Left lung (tissue), 14 donors: ENCODE measurements at places on chromosomes 11 and 22.

GRCh38 chr11:79617561-79617960 lies 176.7 kb upstream of the TENM4 start:
- DNase-seq, result no peak

GRCh38 chr11:20754933-20755332 lies 85.5 kb downstream of the NELL1 start:
- DNase-seq, result no peak

DNA sequence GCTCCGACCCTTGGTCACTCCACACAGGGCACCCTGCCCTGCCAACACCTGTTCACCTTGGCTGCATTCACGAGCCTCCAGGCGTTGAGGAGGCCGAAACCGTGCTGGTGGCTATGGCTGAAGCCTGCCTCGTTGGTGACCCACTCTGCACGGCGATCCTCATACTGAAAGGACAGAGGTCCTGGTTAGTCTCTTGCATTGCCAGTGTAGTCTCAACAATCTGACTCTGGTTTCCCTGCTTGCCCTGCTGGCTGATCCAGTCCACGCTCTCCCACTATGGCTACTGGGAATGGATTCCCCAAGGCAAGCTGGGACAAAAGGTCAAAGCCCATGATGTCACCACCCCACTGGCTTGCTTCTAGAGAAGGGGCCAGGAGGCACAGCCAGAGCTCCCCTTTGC lies 12.9 kb downstream of the PCSK7 start:
- DNase-seq, result no peak

DNA sequence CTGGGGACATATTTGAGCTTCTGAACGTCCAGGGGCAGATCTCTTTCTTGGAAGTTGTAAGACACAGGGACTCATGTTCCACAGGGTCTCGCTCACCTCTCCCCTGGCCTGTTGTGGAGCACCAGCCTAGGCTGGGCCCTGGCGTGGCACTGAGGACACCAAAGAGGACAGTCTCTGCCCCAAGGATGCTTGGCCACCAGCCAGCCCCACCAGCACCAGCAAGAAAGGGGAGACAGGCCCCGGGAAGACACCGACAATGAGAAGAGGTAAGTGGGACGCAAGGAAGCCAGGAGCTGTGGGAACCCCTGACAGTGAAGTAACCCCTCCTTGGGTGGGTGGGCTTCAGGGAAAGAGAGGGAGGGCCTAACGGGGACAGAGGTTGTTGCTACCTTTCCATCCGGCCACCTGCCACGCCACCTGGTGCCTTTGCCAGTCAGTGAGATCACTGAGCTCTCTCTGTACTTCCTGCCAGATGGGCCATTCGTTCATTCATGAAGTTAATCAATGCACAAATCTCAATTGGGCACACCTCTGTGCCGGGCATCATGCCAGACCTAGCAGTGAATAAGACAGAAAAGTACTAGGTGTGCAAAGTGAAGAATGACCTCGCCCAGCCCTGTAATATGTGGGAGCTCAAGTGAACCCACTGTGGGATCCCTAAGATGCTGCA lies 11.1 kb downstream of the APOL5 start:
- no peak for DNase-seq

DNA sequence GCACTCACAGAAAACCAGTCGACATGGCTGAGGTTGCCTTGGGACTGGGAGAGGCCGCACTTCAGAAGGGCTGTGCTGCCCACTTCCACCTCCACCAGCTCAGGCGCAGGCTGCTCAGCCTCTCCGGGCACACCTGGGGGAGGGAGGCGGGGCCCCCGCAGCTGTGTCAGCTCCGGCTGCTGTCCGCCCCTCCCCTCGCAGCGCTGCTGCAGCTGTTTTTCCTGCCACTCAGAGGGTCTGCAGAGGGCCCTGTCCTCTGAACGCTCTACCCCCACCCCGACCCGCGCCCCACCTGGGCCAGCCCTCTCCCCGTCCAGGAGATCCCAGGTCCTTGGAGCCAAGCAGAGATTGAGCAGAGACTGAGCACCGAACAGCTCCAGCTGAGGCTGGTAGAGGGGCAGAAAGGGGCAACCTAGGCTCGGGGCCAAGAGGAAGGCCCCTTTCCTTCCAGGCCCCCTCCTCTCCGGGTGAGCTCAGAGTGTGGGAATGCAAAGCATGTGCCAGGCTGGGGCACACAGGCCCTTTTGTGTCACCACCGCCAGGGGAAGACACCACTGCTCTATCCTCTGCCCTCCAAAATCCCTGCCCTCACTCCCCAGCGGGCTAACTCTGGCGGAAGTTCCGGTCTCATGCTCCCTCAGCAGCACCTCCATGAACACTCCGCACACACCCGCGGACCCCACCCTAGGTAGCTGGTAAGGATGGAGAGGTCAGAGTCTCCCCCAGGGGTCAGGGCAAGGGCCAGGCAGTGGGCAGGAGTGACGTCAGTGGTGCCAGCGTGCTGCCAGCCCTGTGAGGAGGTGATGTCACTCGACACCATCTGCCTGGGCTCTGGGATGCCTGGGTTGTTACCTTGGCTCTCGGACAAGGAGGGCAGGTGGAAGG lies 1.6 kb downstream of the MCAM start:
- DNase-seq, result peak; percentile 48

- DNase-seq, result no peak
Measured at GRCh38 chr11:70669871-70670675, 271.7 kb downstream of the CTTN start.
